ENCODE measurements at places on chromosomes 7 and 10. TPM values are rescaled to one million over a fixed set of nuclear protein-coding genes. Genes with fewer than 3 reads are reported as not detected.

Gene CCDC172
- total RNA-seq, result not detected

- peak; percentile 49 for DNase-seq
Measured at GRCh38 chr10:77580482-77580881, 57.1 kb downstream of the KCNMA1 start.

DNA sequence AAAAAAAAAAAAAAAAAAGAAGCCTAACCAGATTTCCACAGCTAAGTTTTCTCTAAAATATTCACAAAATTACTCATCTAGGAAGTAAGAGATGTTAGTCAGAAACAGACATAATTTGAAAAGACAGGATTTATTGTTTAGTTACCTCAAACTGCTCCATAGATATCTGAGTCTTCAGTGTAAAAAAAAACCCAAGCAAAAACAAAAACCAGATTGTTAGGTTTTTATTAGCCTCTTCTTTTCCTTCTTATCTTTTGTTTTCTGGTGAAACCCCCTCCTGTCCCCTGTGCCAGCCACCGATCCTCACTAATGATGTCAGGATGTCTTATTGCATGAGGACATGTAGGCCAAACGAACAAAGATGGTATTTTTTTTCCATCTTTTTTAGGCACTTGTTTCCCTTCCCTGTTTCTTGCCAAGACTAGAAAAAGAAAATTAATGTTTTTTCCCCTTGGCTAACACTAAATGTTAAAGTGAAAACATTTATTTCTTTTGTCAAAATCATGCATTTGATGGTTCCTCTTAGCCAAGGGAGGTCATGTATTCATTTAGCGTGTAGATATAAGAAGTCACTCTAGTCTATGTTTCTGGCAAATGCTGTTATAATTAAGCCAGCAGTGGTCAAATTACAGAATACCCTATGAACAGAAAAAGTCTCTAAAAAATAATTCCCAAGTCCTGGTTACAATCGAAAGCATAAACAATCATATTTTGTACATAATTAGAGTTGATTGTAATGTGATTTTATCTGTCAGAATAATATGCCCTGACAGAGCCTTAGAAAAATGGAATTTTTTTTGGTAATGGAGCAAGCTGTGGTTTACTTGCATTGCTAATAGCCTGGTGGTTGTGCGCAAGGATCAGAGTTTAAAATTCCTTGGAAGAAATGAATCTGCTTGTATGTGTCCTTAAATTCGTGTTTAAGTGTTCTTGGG, 702.4 kb upstream of the FZD8 start:
- no peak for DNase-seq

GRCh38 chr10:33006342-33006887, 48.4 kb upstream of the ITGB1 start:
- DNase-seq, result no peak

DNA sequence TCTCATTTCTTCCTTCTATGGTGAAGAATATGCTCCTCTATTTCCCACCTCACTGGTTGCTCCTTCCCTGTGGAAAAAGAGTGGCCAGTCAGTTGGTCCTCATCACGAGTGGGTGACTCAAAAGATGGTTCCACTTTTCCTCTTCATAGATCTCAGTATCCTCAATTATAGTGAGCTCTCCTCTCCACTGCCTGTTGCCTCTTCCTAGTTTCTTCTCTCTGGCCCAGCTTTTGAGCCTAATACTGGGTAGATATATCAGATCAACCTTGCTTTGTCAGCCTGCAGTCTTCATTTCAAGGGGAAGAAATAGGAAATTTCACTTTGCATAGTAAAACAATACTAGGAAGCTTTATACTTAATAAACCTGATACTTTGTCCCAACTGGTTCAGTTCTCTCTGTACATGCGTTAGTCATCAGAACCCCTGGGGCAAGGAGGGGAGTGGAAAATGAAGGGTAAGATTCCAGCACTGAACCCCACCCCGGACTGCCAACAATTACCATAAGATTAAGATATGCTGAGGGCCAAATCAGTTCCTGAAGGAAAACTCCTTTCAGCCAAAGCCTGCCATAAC, 15.5 kb upstream of the WNT16 start:
- no peak for DNase-seq

DNA sequence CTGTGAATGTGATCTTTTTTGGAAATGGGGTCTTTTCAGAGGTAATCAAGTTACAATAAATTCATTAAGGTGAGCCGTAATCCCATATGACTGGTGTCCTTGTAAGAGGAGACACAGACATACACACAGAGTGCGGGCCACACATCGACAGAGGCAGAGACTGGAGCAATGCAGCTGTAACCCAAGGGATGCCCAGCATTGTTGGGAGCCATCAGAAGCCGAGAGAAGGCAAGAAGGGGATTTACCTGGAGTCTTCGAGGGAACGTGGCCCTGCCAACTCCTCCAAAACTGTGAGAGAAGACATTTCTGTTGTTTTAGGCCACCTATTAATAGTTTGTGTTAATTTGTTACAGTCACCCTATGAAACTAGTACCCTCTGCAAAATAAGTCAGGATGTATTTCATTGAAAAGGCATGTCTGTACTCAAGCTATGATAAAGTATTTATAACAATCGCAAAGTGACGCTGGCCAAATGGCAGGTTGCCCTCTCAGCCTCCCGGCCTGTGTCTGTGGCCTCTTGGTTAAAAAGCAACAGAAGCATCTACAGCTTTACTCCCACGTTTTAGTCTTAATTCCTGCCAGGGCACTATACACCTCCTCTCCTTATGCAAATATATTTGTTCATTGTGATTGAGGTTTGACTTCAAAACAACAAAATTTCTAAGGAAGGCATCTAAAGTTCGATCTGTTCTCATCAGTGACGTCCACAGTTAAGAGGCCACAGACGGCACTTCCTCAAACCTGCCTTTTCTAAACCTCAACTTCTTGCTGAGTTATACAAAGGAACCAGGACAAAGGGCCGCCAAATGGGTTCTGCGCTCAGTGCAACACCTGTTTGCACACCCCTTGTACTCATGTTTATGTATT, 46.8 kb downstream of the HIPK2 start:
- no peak for DNase-seq

- no peak for DNase-seq
Measured at GRCh38 chr7:156127166-156128134, 315.2 kb upstream of the SHH start.

- no peak for DNase-seq
Measured at GRCh38 chr10:82213784-82214183, 338.8 kb downstream of the NRG3 start.
